ENCODE measurements at places on chromosomes 3 and 15.

- no peak for DNase-seq
Observed at GRCh38 chr3:54761637-54762036, 166.2 kb downstream of the LRTM1 start.

DNA sequence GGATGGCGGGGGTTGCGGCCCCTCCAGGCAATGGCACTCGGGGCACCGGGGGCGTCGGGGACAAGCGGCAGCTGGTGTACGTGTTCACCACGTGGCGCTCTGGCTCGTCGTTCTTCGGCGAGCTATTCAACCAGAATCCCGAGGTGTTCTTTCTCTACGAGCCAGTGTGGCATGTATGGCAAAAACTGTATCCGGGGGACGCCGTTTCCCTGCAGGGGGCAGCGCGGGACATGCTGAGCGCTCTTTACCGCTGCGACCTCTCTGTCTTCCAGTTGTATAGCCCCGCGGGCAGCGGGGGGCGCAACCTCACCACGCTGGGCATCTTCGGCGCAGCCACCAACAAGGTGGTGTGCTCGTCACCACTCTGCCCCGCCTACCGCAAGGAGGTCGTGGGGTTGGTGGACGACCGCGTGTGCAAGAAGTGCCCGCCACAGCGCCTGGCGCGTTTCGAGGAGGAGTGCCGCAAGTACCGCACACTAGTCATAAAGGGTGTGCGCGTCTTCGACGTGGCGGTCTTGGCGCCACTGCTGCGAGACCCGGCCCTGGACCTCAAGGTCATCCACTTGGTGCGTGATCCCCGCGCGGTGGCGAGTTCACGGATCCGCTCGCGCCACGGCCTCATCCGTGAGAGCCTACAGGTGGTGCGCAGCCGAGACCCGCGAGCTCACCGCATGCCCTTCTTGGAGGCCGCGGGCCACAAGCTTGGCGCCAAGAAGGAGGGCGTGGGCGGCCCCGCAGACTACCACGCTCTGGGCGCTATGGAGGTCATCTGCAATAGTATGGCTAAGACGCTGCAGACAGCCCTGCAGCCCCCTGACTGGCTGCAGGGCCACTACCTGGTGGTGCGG lies 1.9 kb downstream of the CHST2 start:
- DNase-seq, result peak; percentile 73

- no peak for DNase-seq
Observed at GRCh38 chr3:188728371-188728896, 443.3 kb upstream of the TPRG1 start.

GRCh38 chr3:14203521-14204079 lies 25.0 kb downstream of the LSM3 start:
- DNase-seq, result peak; percentile 74

GRCh38 chr3:37054370-37054769 lies 61.1 kb downstream of the MLH1 start:
- peak; percentile 49 for DNase-seq

GRCh38 chr15:68875377-68876116 lies 54.8 kb upstream of the SPESP1 start:
- peak; percentile 84 for DNase-seq

DNA sequence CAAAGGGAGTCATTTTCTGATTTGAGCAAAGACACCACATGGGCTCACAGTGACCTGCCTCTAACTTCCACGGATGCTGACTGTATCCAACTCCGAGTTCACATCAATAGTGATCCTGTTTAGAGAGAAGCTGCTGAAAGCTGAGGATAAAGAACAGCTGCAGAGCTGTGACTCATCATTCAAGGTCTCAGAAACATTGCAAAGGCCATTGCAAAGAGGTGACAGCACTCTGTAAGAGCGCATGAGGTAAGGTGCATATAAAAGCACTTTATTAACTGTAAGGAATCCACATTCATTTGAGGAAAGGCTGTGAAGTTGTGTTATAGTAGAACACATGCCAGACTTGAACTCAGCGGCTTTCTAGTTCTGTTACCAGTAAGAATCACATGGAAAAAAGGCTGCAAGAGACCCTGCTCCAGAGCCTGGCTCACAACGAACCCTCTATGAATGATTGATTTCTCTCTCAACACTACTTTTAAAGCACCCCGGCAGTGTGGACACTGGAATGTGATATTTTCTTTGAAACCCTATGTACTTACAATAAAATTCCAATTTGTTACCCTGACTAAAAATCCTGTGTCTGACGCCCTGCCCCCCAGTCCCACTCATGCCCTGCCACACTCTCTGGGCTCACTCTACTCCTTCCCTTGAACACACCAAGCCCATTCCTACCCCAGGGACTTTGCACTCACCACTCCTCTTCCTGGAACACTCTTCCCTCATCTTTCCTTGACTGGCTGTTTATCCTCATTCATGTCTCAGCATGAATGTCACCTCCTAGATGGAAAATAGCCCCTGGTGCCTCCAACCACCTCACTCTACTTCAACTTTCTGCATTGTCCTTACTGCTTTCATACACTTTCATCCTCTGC lies 111.2 kb downstream of the LSM3 start:
- peak; percentile 86 for DNase-seq

GRCh38 chr3:128572644-128573105 lies 77.9 kb downstream of the RPN1 start:
- no peak for DNase-seq

DNA sequence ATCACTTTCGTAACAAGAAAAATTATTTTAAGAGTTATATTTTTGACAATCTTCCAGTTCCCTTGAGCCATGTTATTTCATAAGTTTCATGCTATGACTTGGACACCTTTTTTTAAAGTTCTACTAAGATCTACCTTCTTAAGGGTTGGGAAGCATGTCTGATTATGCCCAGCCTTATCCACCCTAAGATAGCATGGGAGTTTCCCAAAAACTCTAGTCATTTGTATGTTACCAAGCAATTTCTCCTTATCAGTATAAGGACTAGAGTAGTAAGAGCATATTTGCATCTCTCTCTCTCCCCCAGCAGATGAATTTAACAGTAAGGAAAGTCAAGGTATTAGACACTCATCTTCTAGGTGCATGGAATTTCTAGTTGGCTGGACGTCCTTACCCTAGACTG lies 85.1 kb upstream of the NTRK3 start:
- DNase-seq, result no peak

GRCh38 chr3:67495751-67496150 lies 158.7 kb downstream of the SUCLG2 start:
- DNase-seq, result no peak

DNA sequence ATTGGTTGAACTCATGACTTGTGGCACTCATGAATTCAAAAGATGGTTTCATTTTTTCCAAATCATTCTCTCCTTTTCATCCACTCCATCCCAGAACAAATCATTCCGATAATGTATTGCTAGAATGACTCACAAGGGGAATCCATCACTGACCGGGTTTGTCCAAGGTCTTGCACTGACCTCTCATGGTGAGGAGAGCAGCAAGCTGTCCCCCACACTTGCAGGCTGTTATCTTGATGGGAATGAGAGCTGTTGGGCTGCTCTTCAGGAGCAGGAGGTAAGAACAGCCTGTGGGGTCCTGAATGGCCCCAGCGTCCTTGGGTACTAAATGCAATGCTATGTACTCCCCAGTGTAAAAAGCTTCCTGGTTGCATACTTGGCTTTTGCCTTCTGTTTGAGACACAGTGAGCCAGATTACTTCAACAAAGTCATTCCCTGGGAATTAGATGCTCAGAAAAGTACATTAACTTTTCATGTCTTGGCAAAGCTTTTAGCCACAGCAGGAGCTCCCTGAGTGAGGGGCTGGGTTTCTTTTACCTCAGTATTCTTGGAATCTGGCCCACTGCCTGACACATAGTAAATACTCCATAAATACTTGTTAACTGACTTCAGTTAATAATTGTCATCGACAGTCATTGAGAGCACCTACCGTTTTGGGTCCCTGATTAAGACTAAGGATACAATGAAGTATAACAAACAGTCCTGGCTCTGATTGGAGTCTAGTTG lies 24.1 kb downstream of the CCNL1 start:
- peak; percentile 37 for DNase-seq

DNA sequence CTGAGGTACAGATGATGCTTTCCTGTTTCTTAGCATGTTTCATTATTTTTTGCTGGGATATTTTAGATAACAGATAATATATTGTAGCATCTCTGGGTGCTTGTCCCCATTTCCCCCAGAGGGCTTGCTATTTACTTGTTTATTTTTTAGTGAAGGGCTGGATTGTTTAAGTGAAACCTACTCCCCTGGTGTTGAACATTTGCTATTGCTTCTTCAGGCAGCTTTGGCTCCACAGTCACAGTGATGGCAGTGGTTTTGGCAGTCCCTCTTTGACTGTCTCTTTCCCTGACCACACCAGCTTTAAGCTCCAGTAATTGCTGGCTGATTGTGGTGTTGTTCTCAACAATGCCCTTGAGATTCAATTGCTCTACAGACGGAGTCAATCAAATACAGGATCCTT lies 128.9 kb downstream of the KLF13 start:
- no peak for DNase-seq

GRCh38 chr15:88393719-88394519 lies 73.3 kb downstream of the MRPL46 start:
- no peak for DNase-seq

- no peak for DNase-seq
Observed at GRCh38 chr15:87287156-87287555, 969.4 kb downstream of the NTRK3 start.

- peak; percentile 5 for DNase-seq
Observed at GRCh38 chr3:17505856-17506255, 236.6 kb downstream of the TBC1D5 start.

DNA sequence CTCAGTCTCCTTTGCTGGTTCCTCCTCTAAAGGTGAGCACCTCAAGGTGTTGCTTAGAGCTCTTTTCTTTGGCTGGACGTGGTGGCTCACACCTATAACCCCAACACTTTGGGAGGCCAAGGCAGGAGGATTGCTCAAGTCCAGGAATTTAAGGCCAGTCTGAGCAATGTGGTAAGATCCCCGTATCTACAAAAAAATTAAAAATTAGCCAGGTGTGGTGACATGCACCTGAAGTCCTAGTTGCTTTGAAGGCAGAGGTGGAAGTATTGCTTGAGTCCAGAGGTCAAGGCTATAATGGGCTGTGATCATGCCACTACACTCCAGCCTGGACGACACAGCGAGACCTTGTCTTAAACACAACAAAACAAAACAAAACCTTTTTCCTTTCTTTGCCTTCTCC lies 28.3 kb downstream of the TOPBP1 start:
- DNase-seq, result no peak

Data from AG08396 (cell line).